ENCODE measurements at places on chromosomes 7 and 10.

GRCh38 chr10:26738301-26738911, 40.9 kb downstream of the PDSS1 start:
- no peak for DNase-seq

DNA sequence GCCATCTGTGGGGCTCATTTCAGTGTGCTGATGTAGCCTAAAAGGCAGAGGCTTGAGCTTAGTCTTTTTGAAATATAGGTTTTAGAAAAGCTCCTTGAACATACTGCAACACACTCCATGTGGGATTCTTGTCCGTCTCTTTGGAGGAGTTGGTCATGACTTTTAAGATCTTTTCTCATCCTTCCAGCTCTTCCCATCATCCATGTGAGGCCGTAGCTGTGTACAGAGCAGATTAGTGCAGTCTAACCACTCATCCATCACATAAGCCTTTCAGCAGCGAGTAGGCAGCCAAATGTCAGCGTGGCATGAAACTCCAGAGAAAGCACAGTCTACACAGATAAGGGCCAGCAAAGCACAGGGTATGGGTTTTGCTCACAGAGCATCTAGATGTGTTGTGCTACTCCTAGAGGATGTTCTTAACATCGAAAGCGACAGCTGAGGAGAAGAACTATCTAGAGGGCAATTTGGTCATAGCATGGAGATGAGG, 28.1 kb upstream of the NPVF start:
- no peak for DNase-seq

DNA sequence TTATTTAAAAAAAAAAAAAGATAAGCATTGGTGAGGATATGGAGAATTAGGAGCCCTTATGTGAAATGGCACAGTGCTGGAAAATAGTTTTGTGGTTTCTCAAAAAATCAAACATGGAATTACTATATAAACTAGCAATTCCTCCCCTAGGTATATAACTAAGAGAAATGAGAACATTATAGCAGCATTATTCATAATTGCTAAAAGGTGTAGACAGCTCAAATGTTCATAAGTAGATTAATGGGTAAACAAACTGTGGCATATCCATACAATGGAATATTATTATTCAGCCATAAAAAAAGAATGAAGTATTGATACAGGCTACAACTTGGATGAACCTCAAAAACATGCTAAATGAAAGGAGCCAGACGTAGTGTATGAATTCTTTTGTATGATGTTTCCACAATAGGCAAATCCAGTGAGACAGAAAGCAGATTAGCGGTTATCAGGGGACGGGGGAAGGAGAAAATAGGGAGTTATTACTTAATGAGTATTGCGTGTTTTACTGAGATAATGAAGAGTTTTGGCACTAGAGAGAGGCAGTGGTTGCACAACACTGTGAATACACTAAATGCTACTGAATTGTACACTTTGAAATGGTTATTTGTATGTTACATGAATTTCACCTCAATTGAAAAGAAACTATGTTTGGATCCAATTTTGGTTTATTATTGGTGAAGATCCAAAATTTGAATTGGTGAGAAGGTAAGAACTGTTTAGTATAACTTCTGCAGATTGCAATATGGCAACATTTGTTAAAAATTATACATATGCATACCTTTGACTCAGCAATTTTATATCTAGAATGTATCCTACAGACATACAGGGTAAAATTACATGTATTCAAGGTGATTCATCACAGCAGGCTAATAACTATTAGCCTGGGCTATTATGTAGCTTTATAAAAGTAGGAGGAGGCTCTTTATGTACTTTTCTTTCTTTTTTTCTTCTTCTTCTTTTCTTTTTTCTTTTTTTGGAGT, 69.7 kb downstream of the VCL start:
- no peak for DNase-seq

- no peak for DNase-seq
Measured at GRCh38 chr7:155293721-155294510, 3.8 kb upstream of the INSIG1 start.

DNA sequence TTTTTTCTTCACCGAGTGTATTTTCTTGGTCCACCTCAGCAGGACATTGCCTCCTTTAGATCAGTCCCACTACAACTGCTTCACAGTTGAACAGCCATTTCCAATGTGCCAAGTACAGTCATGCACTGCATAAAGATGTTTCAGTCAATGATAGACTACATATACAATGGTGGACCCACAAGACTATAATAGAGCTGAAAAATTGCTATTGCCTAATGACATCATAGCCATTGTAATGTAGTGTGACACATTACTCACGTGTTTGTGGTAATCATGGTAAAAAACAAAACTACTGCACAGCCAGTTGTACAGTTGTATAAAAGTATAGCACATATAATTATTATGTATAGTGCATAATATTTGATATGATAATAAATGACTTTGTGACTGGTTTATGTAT, 113.8 kb upstream of the HPS1 start:
- DNase-seq, result no peak

DNA sequence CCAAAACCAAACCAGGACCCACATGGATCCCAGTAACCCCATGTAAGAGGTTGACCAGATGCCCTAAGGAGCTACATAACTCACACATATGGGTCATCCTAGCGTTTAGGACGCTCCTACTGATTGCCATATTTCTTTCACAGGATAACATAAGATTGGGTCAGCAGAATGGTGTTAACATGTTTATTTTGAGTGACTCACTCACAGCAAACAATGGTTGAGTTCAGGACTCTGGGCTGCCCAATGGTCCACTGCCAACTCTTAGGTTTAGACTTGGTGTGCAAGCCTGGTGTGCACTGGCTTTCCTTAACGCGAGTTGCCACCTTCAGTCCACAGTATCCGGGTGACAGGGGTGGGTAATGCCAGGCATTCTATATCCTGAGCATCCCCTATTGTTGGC, 211.5 kb downstream of the GPAM start:
- DNase-seq, result no peak

DNA sequence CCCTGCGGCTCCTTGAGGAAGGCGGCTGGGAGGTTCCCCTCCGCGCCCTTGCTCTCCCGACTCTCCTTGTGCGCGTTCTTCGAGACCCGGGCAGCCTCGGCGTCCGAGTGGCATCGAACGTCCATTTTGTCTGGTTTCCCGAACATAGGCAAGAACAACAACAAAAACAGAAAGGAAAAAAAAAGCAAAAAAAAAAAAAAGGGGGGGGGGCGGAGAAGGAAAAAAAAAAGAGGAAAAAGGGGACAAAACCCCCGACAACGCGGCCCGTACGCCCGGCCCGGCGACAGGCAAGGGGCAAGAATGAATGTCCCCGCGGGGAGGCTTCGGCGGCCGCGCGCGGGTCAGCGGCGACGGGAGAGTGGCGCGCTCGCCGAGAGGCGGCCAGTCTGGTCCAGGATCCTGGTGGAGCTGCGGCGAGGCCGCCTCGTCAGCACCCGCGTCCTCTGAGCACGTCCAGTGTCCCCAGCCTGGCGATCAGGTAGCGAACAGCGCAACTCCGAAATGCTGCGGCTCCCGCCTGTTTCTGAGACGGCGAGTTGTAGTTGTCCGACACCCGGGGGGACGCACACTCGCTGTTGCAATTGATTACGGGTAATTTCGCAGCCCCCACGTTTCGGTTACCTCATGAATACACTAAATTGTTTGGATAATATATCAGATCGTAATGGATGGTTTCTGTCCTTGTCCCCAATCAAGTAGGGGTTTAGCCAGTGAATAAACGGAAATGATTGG, at the start of gene VAX1:
VAX1 (minus strand) TSS at position 360 of the 732 bp plus-strand sequence; CDS start at position 146, 214 bp downstream.
- no peak for DNase-seq

- DNase-seq, result no peak
Measured at GRCh38 chr10:11104772-11105675, 87.4 kb downstream of the CELF2 start.

DNA sequence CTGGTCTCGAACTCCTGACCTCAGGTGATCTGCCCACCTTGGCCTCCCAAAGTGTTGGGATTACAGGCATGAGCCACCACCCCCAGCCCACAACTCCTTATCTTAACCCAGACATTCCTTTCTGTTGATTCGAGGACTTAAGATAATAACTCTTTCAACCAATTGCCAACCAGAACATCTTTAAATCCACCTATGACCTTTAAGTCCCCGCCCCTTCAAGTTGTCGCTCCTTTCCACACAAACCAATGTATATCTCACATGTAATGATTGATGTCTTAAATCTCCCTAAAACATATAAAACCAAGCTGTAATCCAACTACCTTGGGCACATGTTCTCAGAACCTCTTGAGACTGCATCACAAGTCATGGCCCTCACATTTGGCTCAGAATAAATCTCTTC, 7.8 kb upstream of the ANKRD2 start:
- DNase-seq, result no peak

- DNase-seq, result no peak
Measured at GRCh38 chr7:132705146-132705545, 128.9 kb upstream of the PLXNA4 start.

- no peak for DNase-seq
Measured at GRCh38 chr10:73628405-73628804, 12.9 kb downstream of the MYOZ1 start.

GRCh38 chr10:6400821-6401465, 179.1 kb downstream of the PRKCQ start:
- no peak for DNase-seq

DNA sequence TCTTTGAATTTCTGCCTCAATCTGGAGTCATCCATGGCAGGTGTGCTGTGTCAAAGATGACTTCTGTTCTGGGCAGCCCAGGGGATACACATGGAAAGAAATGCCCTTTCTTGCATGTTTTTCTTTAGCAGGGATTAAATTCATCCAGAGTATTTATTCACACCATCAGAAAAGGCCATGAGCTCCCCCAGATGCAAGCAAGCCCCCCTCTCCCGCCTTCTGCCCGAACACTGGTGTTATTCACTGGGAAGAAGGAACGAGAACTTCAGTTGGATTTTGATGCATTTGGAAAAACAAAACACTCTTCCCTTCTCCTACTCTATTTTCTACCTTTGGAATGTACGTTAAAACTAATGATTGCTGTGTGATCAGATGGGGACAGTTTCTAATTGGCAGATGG, 1.4 kb downstream of the PLPP4 start:
- no peak for DNase-seq

- no peak for DNase-seq
Measured at GRCh38 chr10:10796774-10797415, 220.8 kb upstream of the CELF2 start.
